ENCODE measurements at places on chromosomes 4 and X.

GRCh38 chrX:8851231-8851886, 50.2 kb upstream of the FAM9A start:
- no peak for DNase-seq

- DNase-seq: no peak
These were observed 1467.2 kb downstream of the RPA4 start for GRCh38 chrX:98350940-98351339.

DNA sequence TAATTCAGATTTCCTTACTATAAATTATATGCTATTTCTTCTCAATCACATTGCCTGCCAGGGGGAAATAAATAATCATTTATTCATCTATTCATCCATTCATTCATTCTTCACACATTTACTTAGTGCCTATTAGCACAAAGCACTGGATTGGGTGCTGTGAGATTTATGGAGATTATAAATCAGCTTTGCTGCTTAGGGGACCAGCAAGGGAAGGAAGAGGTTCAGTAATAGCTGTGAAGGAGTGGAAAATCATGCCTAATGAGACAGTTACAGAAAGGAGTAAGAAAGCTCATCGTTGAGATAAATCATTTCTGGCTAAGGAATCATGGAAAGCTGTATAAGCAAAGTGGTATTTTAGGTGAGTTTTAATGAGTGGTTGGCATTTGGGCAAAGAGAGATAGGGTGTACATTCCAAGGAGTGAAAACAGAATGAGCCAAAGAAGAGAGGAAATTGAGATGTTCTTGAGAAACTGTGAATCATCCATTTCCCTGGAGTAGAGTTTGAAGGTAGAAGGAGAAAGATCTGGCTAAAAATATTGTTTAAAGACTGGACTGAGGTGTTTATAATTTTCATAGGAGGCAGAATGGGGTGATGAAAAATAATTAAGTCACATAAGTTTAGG, 9.6 kb downstream of the ARSJ start:
- DNase-seq: peak; percentile 45

GRCh38 chrX:134718105-134718965, 60.1 kb upstream of the PLAC1 start:
- DNase-seq: peak; percentile 98

DNA sequence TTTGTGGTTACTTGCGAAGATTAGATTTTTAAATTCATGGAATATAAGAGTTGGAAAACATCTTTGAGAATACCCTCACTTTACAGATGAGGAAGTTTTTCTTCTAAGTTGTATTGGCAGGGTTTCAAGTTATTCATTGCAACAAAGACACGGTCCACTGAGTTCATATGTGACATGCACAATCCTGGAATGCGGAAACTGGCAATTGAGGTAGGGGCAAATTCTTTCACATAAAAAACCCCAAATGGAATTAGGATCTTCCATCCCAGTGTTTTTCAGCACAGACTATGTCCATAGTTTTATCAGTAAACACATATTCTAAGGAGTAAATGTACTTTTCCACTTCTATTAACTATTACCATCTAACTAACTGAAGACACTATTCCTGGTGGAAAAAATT, 81.8 kb upstream of the NAP1L5 start:
- DNase-seq: peak; percentile 59

GRCh38 chr4:1614854-1615595, 69.1 kb downstream of the FAM53A start:
- no peak for DNase-seq

DNA sequence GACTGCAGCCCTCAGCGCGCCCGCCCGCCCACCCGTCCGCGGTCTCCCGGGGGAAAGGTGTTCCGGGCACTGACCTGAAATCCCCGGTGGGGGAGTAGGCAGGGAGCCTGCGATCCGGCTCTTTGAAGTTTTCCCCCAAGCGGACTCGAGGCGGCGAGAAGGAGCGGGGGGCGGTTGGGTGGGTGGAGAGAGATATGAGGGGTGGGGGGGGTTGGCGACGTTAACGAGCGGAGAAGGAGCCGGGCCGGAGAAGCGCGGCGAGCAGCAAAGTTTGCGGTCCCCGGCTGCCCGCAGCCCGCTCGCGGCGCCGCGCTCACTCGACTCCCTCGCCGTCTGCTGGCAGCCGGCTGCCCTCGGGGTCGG, 636 bp downstream of the BCOR start:
- DNase-seq: no peak

DNA sequence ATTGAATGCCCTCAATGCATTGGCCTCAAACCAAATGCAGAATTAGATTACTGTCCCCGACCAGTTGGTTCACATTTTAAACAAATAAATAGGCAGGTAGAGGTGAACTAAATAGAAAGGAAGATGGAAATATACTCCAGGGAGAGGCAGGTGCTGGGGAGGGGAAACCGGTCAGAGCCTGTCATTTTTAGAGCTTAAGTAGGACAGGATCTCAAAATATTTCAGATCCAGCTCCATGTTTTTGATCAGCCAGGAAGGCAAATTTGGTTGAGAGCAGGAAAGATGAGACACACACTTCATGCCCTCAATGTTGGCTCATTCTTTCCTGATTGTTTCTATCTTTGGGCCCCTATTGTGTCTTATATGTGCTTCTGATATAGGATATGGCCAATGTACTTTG, 206.7 kb downstream of the SHROOM3 start:
- no peak for DNase-seq
